ENCODE measurements at places on chromosomes 12 and 14.
A peak's percentile ranks its signal among the peaks of the same experiment; 100 is the strongest.

DNA sequence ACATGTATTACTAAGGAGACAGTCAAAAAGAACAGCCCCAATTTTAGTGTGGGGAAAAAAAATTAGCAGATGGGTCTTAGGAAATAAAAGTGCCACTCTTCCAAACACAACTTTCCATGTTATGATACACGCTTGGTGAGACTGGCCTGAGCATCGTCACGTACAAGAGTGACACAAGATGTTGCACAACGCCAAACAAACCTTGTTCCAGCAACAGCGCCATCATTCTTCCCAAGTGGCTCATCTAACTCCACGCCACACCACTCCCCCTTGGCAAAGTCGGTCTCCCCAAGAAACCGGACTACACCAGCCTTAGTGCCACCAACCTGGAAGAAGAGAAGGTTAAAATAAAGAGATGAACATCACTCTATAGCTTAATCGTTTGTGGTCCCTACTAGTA lies 58.7 kb downstream of the CLIP1 start:
- no peak for DNase-seq

- DNase-seq = no peak
These were observed 31.1 kb upstream of the GPR132 start for GRCh38 chr14:105096206-105096875.

DNA sequence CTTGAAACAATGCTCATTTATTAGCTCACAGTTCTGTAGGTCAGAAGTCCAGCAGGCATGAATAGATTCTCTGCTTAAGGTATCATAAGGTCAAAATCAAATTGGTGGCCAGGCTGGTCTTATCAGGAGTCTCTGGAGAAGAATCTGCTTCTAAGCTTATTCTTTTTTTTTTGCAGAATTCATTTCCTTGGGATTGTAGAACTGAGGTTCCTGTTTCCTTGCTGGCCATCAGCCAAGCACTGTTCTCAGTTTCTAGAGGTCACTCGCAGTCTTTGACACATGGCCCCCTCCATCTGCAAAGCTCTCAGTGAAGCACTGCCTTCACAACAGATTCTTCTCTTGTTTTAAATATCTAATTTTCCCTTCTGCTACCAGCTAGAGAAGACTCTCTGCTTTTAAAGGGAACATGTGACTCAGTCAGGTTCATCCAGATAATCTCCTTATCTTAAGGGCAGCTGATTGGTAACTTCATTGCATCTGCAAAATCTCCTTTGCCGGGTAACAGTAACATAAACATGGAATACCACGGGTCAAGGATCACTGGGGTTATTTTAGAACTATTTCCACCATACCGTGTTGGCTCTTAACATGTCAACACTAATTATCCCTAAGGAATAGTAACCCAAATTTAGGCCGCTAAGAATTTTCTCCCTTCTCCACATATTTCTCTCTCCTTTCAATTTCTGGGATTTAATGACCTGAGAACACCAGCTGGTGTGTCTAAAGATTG lies 25.3 kb downstream of the RHOJ start:
- no peak for DNase-seq

GRCh38 chr14:24435192-24435810 lies 5.5 kb downstream of the KHNYN start:
- DNase-seq = no peak

GRCh38 chr14:95875831-95876760 lies 536 bp upstream of the TUNAR start:
- peak; percentile 11 for DNase-seq

- no peak for DNase-seq
These were observed 9.0 kb downstream of the RHOF start for GRCh38 chr12:121784460-121784859.
